Activated CD4-positive, alpha-beta T cell treated with anti-CD3 and anti-CD28 coated beads, Interleukin-2, amount 50 U/mL, for 48 hours (primary cell): ENCODE measurements at places on chromosomes 5 and 9.

- DNase-seq: no peak
Measured at GRCh38 chr9:4718911-4719310, 22.1 kb downstream of the AK3 start.

- DNase-seq: no peak
Measured at GRCh38 chr5:6459896-6460295, 11.2 kb downstream of the UBE2QL1 start.

- no peak for DNase-seq
Measured at GRCh38 chr5:155459889-155460500, 446.4 kb downstream of the KIF4B start.

- no peak for DNase-seq
Measured at GRCh38 chr5:122665051-122665450, 109.8 kb upstream of the SNX2 start.
